ENCODE measurements at places on chromosomes 11 and 22.

GRCh38 chr11:1473011-1473628, 13.5 kb downstream of the MOB2 start:
- no peak for DNase-seq

- no peak for DNase-seq
Observed at GRCh38 chr11:34475656-34476055, 36.9 kb downstream of the CAT start.

GRCh38 chr22:50526108-50526833, 873 bp upstream of the SCO2 start:
- DNase-seq = peak; percentile 87

DNA sequence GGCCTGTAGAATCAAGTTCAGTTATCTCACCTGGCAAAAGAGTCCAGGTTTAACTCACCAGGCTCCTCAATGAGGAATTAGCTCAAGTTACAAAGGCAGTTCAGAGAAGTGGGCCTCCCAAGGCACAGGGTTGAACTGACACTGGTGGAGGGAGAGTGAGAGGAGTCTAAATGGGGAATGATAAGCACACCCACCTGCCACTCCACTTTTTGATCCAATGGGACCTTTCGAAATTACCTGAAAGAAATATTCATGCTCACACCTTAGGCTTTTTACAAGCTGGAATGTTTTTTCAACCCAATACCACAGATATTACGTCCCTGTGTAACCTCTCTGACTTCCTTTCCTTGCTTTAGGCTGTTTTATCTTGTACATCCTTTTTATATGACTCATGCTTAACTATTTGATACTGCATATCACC, 642.7 kb upstream of the TENM4 start:
- DNase-seq = no peak

GRCh38 chr11:116825854-116826750, 3.0 kb upstream of the APOA4 start:
- no peak for DNase-seq

- DNase-seq = no peak
Observed at GRCh38 chr11:46203746-46204145, 73.7 kb upstream of the CREB3L1 start.

DNA sequence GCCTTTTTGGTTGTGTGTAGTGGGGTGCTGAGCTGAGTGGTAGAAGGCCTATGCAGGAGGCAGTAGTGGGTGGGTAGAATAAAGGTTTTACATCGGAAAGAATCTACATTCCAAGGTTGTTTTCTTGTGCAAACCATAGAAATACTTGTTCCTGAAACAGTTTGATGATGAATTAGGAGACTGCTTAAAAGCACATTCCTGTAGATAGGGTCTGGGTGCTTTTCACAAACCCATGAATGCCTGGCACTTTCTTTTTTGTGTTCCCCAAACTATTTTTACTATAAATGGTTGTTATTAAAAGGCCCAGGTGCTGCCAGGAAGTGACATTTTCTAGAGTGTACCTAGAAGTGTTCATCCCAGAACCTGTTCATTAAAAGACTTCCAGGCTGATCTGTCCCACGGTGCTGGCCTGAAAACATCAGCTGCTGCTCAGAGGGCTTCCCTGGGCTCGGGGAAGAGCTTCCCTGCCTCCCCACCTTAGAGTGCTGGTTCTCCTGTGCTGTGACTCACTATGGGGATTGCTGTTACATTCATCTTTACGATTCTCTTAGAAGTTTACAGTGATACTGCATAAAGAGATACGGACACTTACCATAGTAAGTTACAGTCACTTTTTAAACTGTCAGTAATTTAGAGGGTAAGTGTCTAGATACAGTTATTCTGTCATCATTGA, 27.9 kb downstream of the PPFIA1 start:
- DNase-seq = no peak

- DNase-seq = no peak
Observed at GRCh38 chr11:2389377-2390026, 11.0 kb upstream of the TSSC4 start.

GRCh38 chr11:30291331-30291730, 31.6 kb upstream of the ARL14EP start:
- DNase-seq = no peak

DNA sequence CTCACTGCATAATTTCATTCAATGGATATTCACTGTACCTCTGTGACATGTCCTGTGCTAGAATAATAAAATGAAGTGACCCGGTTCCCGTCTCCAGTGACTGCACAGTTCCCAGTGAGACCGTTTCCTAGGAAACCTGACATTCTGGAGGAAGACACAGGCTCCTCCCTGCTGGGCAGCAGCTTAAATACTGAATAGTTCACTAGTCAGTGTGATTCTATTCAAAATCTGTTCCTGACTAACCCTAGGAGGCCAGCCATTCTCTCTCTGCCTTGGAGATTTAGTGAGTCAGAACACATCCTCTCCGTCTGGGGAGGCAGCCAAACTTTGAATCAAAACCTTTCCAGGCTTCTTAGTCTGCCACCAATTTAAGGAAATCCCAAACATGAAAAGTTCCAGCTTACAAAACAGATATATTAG, 11.3 kb downstream of the TRIM66 start:
- DNase-seq = no peak

- DNase-seq = no peak
Observed at GRCh38 chr11:108115500-108116140, 5.7 kb upstream of the ACAT1 start.

GRCh38 chr11:1052133-1053011, 15.9 kb upstream of the MUC6 start:
- DNase-seq = no peak

- DNase-seq = no peak
Observed at GRCh38 chr22:27226666-27227065, 569.3 kb downstream of the MIAT start.

- no peak for DNase-seq
Observed at GRCh38 chr22:33896154-33896553, 24.1 kb downstream of the LARGE1 start.

Data from stimulated activated CD4-positive, alpha-beta T cell treated with anti-CD3 and anti-CD28 coated beads, Interleukin-12 subunit alpha, Interleukin-12 subunit beta, amount 100 ng/mL, for 24 hours (primary cell).